Naive thymus-derived CD8-positive, alpha-beta T cell (primary cell): ENCODE measurements at places on chromosomes 1 and 21.

DNA sequence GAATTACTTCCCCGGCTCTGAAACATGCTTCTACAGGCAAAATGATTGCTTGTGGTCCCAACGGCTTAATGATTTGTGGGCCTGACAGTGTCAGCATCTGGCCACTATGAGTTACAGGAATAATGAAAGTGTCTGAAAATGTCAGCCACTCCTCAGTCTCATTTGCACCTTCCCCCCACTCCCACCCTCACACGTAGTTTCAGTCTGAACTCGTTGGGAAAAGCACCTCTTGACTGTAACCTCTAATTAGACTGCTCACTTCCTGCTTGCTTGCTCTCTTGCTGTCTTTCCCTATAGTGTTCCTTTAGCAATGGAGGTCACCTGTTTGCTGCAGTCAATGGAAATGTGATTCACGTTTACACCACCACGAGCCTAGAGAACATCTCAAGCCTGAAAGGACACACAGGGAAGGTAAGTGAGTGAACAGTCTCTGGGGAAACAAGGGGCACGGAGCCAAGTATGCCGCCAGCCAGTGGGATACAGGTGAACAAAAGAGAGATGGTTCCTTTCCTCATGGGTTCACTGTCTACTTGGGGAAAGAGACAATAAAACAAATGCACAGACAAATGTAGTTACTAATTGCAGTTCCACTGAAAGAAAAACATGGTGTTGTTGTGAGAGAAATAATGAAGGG lies 27.1 kb downstream of the CFAP57 start:
- no peak for DNase-seq

DNA sequence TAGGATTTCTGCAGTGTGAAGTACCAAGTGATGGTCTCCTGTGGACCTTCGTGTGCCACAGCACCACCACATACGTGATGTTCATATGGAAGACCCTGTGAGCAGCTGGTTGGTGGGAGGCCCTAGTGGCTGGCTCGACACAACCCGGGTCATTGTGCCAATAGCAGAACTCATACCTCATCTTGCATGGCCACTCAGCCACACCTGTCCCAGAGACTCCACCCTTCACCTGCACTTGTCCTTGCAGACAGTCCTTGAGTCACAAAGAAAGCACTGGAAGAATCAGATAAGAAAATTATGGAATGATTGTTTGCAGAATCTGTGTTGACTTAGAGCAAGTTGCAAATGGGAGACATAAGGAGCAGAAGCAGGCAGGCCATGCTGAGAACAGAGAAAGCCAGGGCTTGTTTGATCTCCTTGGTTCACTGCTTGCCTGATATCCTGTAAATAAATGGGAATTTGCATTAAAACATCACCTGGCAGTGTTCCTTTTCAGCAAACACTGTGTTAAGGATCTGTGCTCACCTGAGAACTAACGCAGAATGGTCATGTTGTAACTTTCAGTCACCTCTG lies 307.7 kb downstream of the SIPA1L2 start:
- no peak for DNase-seq

- no peak for DNase-seq
Measured at GRCh38 chr1:194512957-194513356, 1326.5 kb upstream of the B3GALT2 start.

- DNase-seq, result no peak
Measured at GRCh38 chr1:200518524-200518923, 102.0 kb downstream of the KIF14 start.

GRCh38 chr1:230643908-230644307 lies 1.6 kb downstream of the COG2 start:
- no peak for DNase-seq

DNA sequence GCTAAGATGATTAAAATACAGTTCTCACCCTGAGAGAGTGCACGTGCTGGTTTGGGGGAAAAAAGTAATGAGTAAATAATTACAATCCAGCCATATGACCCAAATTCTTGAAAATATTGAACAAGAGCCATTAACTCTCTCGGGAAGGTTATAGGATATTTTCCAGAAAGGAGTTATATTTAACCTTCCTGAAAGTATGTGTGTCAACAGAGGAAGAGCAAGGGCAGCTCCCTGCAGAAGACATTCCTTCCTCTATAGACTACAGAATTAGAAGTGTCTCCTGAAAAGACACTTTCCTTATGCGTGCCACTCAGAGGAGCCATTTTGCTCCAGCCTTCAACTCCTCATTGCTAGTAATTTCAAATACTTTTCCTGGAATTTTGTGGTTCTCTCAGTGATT lies 648.7 kb downstream of the USP25 start:
- no peak for DNase-seq

DNA sequence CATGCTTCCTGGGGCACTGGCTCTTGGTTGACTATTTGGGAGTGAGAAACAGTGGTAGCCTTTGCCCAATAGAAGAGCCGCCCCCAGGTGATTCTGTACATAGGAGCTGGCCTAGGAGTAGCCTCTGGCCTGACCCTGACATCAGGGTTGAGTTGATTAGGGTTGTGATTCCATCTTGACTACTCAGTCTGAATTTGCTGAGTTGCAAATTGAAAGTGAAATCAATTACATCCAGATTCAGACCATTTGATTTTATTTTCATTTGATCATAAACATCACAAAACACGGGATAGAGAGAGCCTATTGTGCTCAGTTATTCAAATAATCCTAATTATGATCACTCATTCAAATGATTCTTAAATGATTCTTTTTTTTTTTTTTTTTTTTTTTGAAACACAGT lies 253.2 kb downstream of the KIF26B start:
- no peak for DNase-seq

GRCh38 chr21:29189353-29189752 lies 58.9 kb downstream of the MAP3K7CL start:
- no peak for DNase-seq

DNA sequence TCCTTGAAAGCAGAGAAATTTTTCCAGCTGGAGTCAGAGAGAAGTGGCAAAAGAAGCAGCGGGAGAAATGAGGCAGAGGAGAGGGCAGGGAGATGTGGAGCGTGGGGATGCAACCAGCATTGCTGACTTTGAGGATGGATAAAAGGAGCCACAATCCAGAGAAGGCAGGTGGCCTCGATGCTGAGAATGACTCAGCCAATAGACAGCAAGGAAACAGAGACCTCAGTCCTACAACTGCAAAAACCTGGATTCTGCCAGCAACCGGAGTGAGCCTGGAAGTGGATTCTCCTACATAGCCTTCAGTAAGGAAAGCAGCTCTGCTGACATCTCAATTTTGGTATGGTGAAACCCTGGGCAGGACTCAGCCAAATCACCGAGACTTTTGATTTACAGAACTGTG lies 128.9 kb upstream of the ATP1B1 start:
- DNase-seq, result no peak

DNA sequence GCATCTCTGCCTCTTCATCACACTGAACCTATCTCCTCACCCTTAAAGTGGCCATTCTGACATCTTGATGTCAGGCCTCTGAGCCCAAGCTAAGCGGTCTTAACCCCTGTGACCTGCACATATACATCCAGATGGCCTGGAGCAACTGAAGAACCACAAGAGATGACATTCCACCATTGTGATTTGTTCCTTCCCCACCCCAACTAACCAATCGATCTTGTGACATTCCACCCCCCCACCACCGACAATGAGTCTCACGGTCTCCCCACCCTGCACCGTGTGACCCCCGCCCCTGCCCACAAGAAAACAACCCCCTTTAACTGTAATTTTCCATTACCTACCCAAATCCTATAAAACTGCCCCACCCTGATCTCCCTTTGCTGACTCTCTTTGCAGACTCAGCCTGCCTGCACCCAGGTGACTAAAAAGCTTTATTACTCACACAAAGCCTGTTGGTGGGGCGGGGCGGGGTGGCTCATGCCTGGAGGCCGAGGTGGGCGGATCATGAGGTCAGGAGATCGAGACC lies 21.0 kb upstream of the PINK1 start:
- no peak for DNase-seq

DNA sequence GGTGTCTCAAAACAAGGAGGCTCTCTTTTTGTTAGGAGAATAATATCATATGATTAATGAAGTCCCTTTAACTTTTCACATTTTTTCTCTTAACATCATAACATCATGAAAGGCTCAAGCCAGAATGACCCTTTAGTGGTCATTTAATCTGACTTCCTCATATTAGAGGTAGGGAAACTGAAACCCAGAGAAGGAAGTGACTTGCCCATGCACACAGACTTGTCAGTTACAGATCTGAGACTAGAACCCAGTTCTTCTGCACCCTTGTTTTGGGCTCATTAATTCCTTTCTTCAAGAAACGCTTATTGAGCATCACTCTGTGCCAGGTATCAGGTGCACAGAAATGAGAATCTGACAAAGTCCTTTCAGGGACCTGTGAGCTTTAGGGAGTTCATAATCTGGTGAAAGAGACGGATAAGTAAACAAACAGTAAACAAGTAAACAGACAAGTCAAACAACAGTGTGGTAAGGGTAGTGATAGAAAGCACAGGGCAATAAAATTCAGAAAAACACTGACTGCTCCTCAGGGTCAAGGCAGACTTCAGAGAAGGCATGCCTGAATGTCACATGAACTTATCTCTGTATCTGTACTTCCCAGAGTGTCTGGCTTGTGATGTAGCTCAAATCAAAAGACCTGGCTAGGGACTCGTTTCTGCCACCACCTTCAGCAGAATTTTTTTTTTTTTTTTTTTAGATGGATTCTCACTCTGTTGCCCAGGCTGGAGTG lies 38.3 kb upstream of the OSBPL9 start:
- no peak for DNase-seq

GRCh38 chr1:226047495-226047894 lies 15.0 kb upstream of the H3-3A start:
- DNase-seq, result no peak

DNA sequence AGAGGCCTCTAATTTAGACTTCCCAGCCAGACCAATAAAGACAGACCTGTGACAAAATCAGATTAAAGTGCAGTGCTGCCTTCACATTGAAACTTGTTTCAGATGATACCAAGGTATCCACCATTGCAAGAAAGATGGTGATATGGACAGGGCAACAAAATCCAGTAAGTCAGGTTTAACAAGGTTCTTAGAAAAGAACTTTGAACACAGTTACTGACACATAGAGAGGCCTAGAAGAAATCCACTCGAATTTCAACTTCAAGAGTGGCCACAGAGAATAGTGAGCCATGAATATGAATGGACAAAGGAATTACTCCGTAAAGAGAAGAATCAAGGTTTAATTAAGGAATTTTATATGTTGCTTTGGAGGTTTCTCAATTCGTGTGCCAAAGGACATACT lies 230.4 kb downstream of the KCNT2 start:
- no peak for DNase-seq

GRCh38 chr1:150997126-150997872 lies 9.4 kb downstream of the MINDY1 start:
- DNase-seq, result no peak

GRCh38 chr1:48681476-48682305 lies 95.0 kb downstream of the BEND5 start:
- no peak for DNase-seq

- DNase-seq, result no peak
Measured at GRCh38 chr1:2224631-2225428, 3.3 kb upstream of the SKI start.

DNA sequence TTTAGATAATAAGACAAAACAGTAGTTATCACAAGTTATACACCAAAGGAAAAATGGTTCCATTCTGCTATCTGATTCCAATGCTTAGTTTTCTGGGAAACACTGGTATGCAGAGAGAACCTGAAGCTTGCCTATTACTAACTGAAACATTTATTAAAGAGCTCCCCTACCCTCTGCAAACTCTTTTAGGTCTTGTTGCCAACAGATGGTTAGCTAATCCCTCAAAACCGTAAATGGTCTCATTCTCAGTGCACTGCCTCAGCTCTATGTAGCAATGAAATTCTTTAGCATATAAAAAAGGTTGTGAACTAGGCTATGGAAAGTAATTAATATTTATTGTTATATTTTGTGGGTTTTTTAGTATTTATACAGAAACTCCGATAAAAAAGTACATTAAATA lies 20.4 kb downstream of the C21orf91 start:
- no peak for DNase-seq

DNA sequence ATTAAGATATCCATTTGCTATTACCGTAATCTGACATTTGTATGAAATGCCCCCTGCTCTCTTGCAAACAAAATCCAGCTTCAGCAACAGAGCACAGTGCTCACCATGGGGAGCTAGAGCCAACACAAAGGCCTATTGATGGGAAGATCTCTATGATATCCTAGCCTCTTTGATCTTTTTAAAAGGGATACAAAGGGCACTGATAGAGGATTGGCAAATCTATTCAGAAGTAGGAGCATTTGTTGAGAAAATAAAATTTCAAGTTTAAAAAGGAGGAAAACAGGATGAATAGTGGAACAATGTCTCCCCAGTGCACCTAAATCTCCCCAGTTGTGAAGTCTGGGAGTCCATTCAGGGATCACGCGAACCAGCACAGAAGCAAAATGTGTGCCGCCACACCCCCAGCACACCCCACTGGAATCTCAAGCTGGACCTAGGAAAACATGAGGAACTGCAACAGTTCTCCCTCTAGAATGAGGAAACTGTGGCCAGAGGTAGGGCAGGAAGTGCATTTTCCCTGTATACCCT lies 32.2 kb downstream of the MRAP start:
- no peak for DNase-seq

DNA sequence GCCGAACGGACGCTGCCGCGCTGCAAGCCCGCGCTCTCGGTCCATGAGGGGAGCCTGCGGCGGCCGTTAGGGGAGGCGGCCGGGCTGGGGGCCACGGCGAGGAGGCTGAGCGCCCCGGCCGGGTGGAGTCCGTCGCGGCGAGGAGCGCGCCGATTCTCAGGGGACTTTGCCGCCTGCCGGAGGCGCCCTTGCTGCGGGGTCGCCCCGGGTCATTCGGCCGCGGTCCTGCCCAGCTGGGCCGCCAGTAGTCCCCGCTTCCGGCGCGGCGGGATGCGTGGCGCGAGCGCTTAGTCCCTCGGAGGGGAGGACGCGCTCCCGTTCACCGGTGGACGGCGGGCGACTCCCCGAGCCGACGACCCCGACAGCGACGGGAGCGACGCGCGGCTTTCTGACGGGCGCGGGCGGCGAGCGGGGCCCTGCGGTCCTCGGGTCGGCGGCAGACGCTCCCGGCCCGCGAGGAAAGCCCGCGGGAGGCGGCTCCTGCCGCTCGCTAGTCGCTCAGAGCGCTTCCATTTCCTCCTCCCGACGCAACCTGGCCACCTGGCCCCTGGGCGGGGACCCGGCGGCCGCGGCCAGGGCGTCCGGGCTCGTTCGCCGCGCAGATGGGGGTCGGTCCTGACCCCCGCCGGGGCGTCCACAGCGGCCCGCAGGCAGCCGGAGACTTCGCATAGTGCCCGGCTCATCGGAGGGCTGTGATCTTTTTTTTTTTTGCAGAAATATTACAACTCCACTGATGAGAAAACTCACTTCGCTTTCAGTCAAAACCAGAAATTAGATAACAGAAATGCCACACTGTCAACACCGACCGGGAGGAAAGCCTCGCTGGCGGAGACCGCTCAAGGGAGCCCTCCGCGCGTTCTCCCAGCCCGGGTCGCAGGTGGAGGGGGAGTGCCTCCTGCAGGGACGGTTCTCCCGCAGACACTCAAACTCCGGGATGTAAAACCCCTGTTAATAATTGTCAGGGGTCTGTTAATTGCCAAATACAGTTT lies 641 bp upstream of the ZBTB21 start:
- DNase-seq, result peak; percentile 14

- DNase-seq, result no peak
Measured at GRCh38 chr1:12169442-12170135, 2.8 kb downstream of the TNFRSF1B start.

GRCh38 chr1:216482620-216483019 lies 59.4 kb upstream of the USH2A start:
- DNase-seq, result no peak
